ENCODE measurements at places on chromosomes 5 and 9.

- no peak for DNase-seq
Observed at GRCh38 chr9:12859704-12860251, 85.0 kb downstream of the LURAP1L start.

DNA sequence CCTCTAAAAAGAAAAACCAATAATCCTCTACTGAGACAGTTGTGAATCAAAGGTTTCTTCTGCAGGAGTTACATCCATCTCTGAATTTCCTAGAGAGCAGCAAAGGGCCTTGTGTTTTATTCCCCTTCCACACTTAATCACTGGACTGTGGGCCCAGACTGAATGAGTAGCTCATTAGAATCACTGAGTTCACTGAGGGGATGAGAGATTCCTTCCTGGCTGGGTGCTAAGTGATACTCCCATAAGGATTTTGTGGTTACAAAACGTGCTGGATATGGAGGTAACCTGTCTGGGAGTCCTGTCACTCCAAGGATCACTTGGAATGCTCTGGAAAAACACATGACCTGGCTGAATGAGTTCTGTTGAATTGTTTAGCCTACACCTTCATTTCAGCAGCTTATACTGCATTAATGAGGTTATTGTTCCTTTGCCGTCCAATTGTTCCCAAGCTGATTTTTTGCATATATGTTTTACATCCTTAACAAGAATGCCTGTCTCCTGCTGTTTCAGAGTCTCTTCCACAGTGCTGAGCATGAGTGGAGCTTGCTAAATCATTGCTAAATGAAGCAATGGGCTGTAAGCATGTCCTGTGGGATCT is 82.9 kb downstream of the MEF2C start:
- no peak for DNase-seq

DNA sequence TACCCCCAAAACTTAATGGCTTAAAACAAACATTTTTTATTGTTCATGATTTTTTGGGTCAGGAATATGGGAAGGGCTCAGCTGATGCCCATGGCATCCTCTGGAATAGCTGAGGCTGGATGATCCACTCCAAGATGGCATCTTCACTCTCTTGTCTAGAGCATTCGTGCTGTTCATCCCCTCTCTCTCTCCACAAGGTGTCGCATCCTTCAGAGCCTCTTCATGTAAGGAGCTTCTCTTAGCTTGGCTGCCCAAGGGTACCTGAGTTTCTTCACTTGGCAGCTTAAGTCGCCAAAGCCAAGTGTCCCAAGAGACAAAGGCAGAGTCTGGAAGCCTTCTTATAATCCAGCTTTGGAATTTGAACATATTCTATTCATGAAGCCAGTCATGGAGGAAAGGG is 294.7 kb downstream of the CHSY3 start:
- DNase-seq, result no peak

GRCh38 chr5:122705851-122706250 is 69.0 kb upstream of the SNX2 start:
- no peak for DNase-seq

DNA sequence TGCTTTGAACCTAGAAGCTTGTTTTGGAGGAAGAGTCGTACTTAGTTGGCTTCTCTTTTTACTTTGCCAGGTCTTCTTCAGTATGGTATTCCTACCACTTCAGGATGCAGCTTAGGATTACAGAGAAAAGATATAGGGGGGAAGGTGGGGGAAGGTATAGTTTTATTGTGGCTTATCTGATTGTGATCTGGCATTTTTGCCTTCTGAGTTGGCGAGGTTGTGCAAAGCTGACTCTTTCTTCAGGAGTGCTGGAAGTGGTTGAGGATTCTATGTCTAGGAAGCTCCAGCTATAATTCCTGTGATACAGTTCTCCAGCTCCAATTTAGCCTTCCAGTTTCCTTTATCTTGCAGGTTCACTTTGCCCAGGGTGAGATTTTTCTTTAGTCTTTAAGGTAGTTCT is 7.0 kb downstream of the CDC42SE2 start:
- no peak for DNase-seq

GRCh38 chr9:129667850-129668249 is 2.4 kb downstream of the PRRX2 start:
- no peak for DNase-seq

- no peak for DNase-seq
Observed at GRCh38 chr9:2664174-2665065, 42.8 kb downstream of the VLDLR start.

GRCh38 chr5:107389775-107390148 is 281.0 kb downstream of the EFNA5 start:
- no peak for DNase-seq

- no peak for DNase-seq
Observed at GRCh38 chr5:159262472-159262858, 625 bp upstream of the UBLCP1 start.

DNA sequence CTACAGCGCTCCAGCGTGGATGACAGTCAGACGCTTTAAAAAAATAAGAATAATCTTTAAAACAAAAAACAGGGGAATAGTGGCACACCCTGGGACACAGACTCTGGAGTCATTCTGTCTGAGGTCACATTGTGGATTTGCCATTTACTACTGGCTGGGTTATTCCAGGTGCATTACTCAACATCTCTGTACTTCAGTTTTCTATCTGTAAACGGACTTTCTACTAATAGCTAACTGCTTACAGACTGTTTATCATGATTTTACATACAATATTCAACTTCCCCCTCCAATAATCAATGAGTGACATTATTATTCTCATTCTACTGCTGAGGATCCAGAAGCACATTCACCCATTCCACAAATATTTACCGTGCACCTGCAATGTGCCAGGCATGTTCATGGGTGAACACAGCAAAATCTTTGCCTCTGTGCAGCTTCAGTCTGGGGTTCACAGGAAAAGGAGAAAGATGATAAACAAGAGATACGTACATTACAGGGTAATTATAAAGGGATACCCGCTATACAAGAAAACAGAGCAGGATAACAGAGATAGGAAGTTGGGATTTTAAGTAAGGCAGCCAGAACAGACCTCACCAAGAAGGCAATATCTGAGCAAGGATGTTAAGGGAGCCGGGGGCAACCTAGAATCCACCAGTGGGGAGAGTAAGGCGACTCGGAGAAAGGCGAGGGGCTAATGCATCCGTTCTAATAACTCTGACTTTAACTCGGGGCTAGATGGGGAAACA is 984 bp upstream of the RAD23B start:
- DNase-seq, result no peak

- DNase-seq, result no peak
Observed at GRCh38 chr5:135065306-135066265, 31.6 kb upstream of the PITX1 start.

DNA sequence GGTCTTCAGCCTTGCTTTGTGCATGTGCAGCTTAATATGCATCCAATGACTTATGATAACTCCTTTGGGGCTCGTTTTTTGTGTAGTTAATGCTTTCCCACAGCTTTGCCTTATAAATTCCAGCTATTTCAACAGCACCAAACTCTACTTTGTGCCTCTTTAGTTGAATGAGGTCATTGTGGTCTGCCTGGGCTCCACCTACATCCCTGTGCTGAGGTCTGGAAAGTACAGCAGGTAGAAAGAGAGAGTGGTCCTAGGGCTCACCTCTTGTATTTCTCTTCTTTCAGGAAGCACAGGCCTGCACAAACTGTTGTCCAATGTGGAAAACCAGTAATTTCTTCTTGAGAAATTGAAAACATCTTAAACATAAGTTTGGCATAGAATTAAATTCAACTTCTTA is 167.2 kb downstream of the XRCC4 start:
- DNase-seq, result no peak

DNA sequence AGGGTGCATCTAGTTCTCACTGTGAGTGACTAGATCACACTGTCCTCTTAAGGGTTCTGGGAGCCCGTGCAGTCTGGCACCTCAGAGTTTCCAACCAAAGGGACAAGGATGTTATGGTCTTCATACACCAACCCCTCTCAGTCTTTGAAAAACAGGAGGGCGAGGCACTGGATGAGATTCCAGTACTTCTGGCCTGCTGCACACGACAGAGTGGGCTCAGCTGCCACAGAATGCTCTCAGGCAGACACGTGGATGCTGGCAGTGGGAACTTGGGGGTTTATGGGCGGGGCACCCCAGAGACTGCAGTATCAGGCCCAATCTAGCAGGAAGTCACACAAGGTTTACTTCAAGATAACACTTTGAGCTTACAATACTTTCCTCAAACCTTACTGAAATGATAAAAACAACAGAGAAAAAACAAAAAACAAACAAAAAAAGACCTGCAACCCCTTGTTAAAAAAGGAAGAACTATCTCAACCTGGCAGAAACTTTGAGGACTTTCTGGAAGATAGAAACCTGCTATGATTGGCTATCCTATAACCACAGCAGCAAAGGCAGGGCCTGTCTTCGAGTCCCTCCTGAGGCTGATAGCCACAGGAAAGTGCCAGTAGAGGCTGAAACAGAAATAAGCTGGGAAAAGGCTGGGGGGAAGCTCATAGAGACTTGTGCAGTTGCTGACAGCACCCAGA is 28.3 kb upstream of the TGFBR1 start:
- no peak for DNase-seq

- DNase-seq, result no peak
Observed at GRCh38 chr5:59115345-59115744, 532.5 kb downstream of the RAB3C start.

DNA sequence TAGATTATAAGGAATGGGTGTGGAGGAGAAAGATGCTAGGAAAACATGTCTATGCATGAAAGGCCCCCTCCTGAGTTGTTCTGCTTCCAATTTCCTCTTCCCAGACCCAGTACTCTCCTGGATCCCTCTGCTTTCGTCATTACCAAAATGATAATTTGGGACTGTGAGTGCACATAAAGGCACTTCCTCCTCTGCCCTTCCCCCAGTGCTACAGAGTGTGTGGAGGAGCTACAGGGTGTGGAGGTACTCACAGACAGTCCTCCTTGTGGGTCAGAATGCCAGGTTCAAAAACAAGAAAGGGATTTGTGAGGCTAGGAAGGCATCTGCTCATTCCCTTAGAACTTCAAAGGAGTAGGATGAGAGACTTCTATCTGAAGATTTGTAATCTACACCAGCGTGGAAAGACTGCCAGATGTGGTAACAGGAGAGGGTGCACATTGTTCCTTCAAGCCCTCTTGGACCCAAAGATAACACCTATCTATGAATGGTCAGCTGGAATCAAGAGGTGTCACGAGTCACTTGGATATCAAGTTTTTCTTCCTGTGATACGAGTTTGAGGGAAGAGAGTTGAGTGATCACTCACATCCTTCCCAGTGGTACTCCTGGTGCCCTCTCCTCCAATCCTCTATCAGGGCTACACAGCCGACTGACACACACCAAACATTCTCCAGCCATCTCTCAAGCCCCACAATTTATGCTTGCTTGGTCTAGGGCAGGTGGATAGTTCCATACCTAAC is 201.1 kb downstream of the EPB41L4A start:
- no peak for DNase-seq

DNA sequence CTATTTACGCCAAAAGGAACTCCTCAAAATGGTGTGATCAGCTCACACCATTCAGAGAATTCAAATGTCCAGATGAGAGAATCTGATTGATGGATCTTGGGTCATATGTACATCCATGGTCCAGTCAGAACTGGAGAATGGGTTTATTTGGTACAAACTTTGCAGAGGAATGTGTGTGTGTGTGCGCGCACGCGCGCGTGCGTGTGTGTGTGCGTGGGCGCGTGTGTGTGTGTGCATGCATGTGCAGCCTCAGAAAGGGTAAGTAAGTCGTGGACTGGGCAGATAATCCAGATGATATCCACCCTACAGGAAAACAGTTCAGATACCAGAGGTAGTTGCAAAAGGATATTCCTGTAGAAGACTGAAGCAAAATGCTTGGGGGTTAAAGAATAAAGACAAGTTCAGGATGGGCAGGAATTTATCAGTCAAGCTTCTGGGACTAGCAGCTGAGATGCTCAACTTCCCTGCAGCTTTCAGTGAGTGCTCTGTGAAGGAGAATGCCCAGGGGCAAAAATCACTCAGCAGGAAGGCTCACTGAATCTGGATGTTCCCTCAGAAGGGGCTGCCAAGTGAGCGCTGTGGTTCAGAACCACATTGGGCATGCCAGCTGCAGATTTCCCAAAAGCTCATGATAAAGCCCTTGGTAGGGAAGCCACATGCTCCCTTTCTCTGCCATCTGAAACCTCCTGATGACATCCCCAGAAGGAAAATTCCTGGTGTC is 440.5 kb upstream of the SGCD start:
- DNase-seq, result no peak

DNA sequence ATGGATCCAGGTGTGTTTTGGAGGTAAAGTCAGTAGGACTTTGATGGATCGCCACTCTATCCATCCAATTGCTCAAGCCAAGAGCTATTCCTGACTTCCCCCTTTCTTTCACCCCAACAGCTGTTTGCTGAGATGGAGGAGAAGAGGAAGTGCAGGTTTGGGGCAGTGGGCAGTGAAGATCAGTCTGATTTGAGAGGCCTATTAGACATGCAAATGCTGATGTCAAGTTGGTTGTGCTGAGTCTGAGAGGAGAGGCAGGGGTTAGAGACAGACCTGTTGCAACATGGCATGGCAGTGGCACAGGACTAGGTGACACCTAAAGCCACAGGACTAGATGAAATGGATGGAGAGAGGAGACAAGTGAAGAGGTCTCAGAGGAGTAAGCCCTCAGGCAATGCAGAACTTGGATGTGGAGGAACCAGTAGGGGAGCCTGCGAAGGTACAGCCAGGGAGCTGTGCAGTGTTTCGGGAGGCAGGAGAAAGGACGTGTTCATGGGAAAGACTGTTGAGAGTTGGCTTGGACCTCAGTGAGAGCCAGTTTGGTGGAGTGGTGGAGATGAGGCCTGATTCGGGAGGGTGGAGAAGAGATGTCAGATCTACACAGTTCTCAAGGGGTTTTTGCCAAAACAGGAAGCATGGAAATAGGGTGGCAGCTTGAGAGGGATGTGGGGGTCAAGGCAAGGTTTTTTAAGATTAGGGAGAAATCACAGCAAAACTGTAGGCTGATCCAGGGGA is 175.0 kb downstream of the MACROH2A1 start:
- DNase-seq, result no peak

- DNase-seq, result peak; percentile 47
Observed at GRCh38 chr5:121273833-121274433, 577.7 kb upstream of the FTMT start.

- no peak for DNase-seq
Observed at GRCh38 chr5:81081461-81081835, 121.3 kb downstream of the RASGRF2 start.

DNA sequence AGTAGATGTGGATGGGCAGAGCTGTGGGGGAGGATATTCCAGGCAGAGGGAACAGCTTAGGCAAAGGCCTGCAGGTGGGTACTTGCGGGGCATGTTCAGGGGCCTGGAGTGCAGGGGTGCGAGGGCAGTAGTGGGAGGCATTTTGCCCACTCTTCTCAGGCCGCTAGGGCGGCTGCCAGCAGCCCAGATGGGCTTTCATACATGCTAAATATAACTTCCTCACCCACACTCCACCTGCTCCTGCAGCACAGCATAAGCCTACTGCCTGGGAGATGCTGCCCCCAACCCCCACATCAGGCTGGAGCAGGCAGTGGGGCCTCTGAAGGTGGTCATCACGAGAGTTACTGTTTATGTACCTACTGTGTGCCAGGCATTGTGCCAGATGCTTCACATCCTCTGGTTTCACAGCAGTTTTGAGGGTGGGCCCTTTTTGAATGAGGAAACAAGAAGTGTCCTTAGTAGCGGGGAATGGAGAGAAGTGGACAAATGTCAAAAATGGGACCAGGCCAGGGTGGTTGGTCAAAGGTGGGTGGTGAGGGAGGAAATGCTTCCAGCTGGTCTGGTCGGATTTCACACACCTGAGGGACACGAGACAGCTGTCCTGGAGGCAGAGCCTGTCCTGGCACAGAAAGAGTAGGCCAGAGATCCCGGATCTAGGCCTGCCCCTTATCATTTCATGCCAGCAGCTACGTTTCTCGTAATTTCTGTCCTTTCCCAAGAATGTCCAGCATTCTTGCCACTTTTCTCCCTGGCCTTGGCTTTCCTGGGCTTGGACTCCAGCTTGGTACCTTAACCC is 12.1 kb downstream of the RGS14 start:
- no peak for DNase-seq

GRCh38 chr5:26669523-26669922 is 368.9 kb downstream of the CDH9 start:
- DNase-seq, result no peak
